Effector memory CD8-positive, alpha-beta T cell (primary cell): ENCODE measurements at places on chromosomes 1 and 21.

GRCh38 chr1:37147392-37147831, 113.1 kb upstream of the GRIK3 start:
- H3K36me3 ChIP-seq: no peaks in the 10 kb centered on the region
- H3K4me3 ChIP-seq: no peak overlapping the region
- peaks cover 56% of the 10 kb centered on the region for H3K27me3 ChIP-seq
- H3K4me1 ChIP-seq: no peaks in the 10 kb centered on the region

DNA sequence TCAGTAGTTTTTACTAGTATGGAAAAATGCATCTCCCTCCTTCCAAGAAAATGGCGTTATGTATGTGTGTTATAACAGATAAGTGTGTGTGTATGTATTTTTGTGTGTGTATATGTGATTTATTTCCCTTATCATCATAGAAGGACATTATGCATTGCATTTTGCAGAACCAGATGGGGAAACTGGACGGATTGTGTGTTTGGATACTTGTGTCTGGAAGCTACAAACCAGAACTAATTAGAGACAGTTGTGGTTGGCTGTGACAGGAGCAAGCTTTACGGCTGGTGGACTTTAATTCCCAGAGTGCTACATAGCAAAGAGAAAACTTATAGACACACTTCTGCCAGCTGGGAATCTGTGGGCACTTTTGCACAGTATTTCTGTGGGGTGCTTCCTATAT, 162.5 kb downstream of the RWDD3 start:
- H3K36me3 ChIP-seq: no peaks in the 10 kb centered on the region
- H3K4me1 ChIP-seq: peaks cover 1% of the 10 kb centered on the region
- H3K4me3 ChIP-seq: no peak overlapping the region
- H3K27me3 ChIP-seq: no peaks in the 10 kb centered on the region
- no peak overlapping the region for H3K27ac ChIP-seq
- no peak for DNase-seq

- no peaks in the 10 kb centered on the region for H3K36me3 ChIP-seq
- DNase-seq: peak; percentile 1
- peaks cover under 1% of the 10 kb centered on the region for H3K27me3 ChIP-seq
- H3K27ac ChIP-seq: no peak overlapping the region
Observed at GRCh38 chr21:28522014-28522799, 470.5 kb downstream of the LTN1 start.

GRCh38 chr1:232562855-232563510, 67.0 kb downstream of the SIPA1L2 start:
- H3K27ac ChIP-seq: peak overlapping the region; percentile 26
- H3K36me3 ChIP-seq: peaks cover 3% of the 10 kb centered on the region
- no peak for DNase-seq

- no peak overlapping the region for H3K27ac ChIP-seq
- H3K36me3 ChIP-seq: no peaks in the 10 kb centered on the region
- no peak for DNase-seq
Observed at GRCh38 chr1:219188331-219188803, 14.7 kb downstream of the LYPLAL1 start.
